Neural progenitor cell (in vitro differentiated cells): ENCODE measurements at places on chromosomes 6 and 20.
A peak's percentile ranks its signal among the peaks of the same experiment; 100 is the strongest.

- no peak for DNase-seq
These were observed 377.3 kb upstream of the JAG1 start for GRCh38 chr20:11051136-11051535.

GRCh38 chr6:113649276-113649675 is 207.9 kb upstream of the MARCKS start:
- DNase-seq, result no peak

- no peak for DNase-seq
These were observed 558.4 kb upstream of the CDH4 start for GRCh38 chr20:60693496-60694133.

DNA sequence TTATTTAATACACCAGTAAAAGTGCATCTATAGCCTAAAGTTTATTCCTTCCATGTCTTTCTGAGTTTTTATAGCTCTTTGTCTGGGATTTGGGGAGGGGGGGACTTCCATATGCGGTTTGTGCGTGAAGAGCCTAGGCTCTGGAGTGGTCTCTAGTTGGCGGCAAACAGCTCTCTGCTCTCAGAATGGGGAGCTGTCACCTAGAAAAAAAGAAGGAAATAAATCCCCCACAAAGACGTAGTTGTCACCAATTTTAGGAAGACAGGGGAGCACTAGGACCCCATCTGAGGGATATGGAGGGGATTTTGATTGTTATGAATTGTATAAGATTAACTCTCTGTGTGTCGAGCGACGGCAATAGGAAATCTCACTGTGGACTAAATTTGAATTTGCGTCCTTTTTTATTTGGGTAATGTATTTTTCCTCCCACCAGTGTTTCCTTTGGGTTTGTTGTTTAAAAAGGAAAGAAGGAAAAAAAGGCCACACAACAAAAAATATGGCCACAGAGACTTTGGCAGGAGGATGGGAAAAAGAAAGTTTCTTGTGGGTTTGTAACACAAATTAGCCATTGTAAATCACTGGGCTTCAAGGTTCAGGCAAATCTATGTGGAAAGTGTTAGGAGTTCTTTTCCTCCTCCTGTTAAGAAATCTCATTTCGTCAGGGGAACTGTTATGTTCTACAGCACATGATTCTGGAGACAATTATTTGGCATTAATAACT is 7.4 kb downstream of the POU3F2 start:
- DNase-seq, result peak; percentile 44

GRCh38 chr6:16836144-16836981 is 75.1 kb upstream of the ATXN1 start:
- DNase-seq, result peak; percentile 50

- no peak for DNase-seq
These were observed 8.0 kb downstream of the DNPH1 start for GRCh38 chr6:43221046-43221972.

GRCh38 chr6:5036269-5036668 is 32.4 kb upstream of the RPP40 start:
- peak; percentile 91 for DNase-seq

DNA sequence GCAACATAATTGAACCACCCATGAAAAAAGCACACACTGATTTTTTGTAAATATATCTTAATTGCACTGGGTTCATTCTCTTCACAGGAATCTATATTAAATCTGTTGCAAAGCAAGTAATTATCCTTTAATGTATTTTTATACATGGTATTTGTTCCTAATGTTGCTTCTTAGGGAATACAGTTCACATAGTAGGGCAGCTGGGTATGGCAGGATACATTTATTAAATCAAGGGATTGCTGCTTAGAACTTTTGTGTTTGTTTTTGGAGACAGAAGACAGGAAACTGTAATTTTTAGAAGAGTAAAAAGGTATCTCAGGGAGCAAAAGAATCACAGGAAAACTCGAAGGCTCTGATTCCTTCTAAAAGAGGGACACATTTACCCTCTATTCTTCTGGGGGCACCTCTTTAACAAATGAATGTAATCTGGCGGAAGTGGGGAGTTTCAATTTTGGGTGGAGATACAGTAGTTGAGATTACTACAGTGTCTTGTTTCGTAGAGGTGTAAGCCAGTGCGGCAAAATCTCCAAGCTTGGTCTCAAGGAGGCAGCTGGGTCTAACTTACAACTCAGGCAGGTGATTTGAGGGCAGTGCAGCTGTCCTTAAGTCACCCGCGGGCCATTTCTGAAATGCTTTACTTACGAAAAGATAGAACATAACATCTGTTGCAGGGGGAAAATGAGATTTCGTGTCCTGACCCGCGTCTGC is 812 bp upstream of the SMIM13 start:
- DNase-seq, result no peak

GRCh38 chr6:109772883-109773431 is 81.9 kb downstream of the FIG4 start:
- no peak for DNase-seq

DNA sequence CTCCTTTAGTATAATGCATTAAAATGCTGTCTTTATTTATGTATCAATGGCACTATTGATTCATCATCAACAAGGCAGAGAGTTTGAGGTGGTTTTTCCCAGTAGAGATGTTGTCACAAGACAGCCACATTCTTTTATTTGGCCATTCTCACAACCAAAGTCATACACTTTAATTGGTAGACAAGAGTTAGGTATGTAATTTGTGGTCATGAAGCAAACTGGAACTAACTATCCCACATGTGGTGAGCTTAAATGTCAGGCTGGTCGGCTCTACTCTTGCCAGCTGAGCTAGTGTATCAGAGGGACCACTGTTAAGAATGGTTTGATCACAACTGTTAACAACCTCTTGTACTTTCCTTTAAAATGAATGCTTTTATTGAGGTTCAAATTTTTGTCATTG is 714.6 kb downstream of the CD109 start:
- DNase-seq, result no peak

DNA sequence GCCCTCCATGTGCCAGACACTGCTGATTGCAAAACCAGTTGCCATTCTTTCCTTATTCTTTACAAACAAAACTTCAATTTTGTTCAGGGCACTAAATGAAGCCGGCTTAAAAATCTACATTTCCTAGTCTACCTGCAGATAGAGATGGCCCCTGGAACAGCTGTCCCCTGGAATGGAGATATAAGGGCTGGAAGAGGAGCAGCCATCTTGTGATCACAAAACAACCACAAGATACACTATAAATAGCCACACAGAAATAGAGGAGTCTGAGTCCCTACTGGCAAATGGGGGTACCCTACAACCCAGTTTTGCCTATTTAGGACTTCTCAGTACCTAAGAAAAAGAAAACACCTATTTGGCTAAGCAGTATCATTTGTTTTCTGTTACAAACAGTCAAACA is 115.9 kb upstream of the BEND6 start:
- DNase-seq, result no peak

DNA sequence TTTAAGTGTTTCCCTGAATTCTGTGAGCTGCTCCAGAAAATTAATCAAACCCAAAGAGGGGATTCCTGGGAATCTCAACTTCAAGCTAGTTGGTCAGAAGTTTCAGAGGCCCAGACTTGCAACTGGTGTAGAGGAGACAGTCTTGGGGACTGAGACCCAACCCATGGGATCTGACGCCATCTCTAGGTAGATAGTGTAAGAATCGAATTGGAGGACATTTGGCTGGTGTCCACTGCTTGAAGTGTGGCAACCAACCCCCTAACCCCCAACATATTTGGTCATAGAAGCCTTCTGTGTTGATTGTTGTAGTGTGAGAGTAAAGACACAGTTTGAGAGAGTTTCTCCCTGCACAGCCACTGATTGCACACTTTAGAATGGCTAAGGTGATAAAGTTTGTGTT is 103.5 kb upstream of the CARMIL1 start:
- DNase-seq, result no peak

- no peak for DNase-seq
These were observed 135.0 kb downstream of the HIVEP2 start for GRCh38 chr6:142809947-142810346.

GRCh38 chr6:73144516-73144915 is 80.8 kb downstream of the KHDC1L start:
- no peak for DNase-seq

- DNase-seq, result peak; percentile 77
These were observed 29.9 kb upstream of the ZNF184 start for GRCh38 chr6:27502508-27503435.

GRCh38 chr20:40282941-40283340 is 406.1 kb downstream of the MAFB start:
- DNase-seq, result no peak

DNA sequence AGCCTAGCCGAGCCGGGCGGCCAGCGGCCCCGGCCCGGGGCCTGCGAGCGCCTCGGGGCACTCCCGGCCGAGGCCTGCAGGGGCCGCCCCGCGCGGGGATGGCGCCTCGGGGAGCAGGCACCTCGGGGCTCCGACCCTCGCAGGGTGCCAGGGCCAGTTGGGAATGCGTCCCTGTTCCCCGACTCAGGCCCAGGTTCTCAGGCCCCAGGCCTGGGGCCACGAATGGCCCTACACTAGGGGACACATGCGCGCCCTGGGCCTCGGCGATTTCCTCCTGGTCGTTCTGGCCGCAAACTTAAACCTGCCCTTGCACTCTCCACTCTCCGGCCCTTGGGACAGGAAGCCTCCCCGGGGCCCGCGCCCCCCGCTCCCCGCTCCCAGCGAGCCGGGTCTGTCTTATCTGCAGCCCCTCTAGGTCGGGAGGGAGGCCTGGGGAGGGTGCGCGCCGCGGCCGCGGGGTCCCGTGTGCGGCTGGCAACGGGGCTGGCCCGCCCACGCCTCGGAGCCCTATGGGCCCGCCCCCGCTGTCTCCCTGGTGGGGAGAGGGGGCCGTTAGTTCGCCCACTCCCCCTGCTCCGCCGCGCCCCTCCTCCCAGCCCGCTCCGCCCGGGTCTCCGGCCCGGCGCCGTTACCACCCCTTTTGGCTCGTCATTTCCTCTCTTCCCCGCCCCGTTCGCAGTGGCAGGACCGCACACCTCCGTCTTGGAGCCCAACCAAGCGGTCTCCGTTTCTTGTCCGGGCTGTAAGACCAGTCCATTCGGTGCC is 611 bp downstream of the NFYA start:
- DNase-seq, result peak; percentile 92

GRCh38 chr6:43982084-43982625 is 145.1 kb downstream of the MRPL14 start:
- no peak for DNase-seq

DNA sequence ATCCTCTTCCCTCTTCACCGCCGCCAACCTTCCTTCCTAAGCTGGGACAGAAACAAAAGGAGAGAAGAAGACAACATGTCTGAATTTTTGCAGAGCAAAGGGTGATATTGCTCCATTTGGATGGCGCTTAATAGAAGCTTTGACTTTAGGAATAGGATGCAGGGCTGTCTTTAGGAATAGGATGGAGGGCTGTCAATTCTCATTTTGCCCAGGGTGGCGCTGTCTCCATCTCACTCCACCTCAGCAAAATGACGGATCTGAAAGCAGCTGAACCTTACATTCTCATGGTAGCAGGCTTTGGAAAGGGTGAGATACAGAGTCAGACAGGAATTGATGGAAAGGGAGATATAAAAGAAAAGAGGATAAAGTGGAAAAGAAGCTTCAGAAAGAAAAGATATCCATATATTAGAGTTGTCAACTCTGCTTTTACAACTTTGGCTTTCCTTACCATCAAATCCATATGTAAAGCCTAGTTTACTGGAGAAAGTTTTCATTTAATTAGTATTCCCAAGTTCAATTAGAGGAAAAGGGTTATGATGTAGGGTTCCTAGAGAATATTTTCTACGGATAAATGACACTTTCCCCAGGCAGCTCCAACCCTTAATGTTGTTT is 2.4 kb downstream of the MTCL3 start:
- DNase-seq, result peak; percentile 76

- no peak for DNase-seq
These were observed 463.8 kb downstream of the ADGRB3 start for GRCh38 chr6:69098910-69099309.

DNA sequence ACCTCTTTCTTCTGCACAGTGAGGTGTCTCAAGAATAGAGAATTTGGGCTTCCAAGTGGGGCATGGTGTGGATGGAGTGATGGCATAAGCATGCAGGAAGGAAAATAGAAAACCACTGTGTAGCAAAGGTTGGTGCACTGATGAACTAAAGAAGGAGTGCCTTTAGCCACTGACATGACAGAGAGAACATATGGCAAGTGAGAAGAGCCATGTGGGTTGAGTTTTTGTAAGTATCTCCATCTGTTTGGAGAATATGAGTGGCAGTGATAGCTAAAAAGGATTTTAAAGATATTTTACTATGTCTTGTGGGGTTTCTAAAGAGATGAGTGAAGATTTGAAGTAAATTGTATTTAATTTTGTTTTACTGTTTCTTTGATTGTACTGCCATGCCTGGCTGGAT is 160.5 kb upstream of the GRIK2 start:
- DNase-seq, result no peak
